ENCODE measurements at places on chromosomes 1 and 21.

DNA sequence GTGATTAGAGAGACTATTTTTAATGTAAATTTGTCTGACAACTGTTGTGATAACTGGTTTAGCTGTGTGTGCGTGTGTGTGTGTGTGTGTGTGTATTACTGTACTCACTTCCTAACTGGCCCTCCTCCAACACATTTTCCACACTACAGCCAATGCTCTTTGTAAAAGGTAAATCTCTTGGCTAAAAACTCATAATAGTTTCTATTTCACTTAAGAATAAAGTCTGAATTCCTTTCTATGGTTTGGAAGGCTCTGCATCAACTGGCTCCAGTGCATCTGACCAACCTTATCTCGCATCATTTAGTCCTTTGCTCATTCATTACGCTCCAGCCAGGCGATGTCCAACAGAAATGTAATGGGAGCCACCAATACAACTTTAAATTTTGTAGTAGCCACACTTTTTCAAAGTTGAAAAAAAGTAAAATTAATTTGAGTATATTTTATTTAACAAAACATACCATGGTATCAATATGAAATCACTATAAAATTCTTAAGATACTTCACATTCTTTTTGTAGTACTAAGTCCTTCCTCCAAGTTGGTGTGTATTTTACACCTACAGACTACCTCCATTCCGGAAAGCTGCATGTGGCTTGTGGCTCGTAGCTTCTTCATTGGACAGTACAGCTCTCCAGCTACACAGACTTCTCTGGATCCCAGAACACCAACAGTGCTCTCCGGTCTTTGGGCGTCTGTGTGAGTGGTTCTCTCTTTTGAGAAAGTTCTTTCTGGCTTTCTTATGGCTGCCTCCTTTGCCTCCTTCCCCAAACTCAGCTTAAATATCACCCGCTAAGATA is 68.9 kb downstream of the NRIP1 start:
- no peak for DNase-seq

DNA sequence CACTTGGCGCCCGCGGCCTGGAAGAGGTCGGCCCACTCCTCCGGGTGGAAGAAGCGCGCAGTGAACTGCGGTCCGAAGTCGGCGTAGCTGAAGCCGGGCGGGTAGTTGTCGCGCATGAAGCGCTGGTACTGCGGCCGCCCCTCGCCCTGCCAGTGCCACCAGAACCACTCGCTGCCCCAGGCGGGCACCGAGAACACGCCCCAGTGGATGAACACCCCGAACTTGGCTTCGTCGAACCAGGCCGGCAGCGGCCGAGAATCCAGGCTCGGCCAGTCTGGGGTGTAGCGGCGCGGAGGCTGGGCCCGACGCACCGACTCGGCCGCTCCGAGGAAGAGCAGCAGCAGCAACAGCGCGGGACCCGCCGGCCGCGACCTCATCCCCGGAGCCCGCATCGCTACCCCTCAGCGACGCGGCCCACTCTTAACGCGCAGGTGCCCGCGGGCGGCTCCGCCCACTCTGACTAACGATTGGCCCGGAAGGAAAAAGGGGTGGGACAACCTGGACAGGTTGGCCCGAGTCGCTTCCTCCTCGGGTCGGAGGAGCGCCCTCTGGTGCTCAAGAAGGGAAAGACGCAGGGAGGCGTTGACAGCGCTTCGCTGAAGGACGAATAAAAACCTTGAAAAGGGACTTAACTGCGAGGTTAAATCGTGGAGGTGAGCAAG is at the start of gene FUCA1:
FUCA1 (minus strand) TSS at position 396 of the 662 bp plus-strand sequence; CDS start at position 392, 4 bp downstream.
- peak; percentile 96 for DNase-seq

GRCh38 chr1:236035681-236036101 is 29.2 kb downstream of the NID1 start:
- no peak for DNase-seq

DNA sequence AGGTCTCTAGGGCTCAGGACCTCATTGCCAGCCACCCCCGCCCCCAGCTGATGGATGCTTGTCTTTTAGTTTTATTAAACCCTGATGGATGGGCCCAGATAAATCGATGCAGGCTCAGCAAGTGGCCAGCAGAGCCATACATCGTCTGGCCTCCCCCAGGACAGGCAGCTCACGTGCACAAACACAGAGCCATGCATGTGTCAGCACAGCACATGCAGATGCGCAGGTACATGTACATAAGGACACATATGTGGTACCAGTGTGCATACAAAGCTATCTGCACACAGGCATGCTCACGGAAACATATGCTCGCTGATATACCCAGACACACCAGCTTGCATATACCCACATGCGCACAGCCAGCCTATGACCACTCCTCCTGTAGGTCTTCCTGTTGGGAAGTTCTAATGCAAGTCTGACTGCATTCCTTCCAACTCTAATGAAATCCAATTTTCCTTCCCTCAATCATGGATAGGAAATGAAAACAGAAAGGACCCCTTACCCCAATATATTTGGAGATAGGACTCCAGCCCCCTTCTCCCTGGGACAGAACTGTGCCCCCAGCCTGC is 897 bp downstream of the COL16A1 start:
- DNase-seq, result no peak

- DNase-seq, result no peak
Observed at GRCh38 chr1:175480343-175480822, 263.0 kb downstream of the TNR start.

GRCh38 chr1:90854397-90854924 is 137.4 kb upstream of the BARHL2 start:
- DNase-seq, result no peak

GRCh38 chr1:3563125-3563524 is 48.2 kb downstream of the MEGF6 start:
- DNase-seq, result no peak

DNA sequence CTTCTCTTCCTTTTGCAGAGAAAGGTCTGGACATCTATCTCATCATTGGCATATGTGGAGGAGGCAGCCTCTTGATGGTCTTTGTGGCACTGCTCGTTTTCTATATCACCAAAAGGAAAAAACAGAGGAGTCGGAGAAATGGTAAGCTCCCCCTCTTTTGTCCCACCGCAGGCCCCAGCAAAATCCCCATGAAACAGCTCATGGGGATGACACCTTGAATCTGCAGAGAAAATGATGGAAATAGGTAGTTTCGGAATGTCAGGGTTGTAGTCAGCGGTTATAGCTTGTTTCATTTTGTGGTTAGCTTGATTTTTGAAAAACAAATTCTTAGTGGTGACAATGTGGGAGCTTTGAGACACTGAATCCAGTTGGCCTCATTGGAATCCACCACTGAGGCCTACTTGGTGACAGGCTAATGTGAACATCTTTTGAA is 10.3 kb downstream of the CD2 start:
- DNase-seq, result no peak

DNA sequence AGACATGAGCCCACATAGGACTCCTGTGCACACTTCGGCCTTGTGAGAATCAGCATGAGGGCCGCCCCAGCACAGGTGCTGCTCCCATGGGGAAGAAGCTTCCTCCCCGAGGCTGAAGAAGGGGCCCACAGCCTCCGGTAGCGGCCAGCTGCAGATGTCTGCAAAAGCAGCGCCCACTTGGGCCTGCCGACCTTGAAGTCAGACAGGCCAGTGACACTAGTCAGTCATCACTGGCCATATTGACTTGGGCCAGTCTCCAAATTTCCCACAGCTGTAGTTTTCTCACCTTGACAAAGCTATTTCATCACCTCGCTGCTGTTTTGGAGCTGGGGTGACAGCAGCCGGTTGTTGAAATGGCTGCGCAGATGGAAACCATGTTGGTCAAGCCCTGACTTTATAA is 83.0 kb downstream of the RIPK4 start:
- DNase-seq, result no peak

GRCh38 chr1:25609921-25610320 is 6.7 kb upstream of the MAN1C1 start:
- no peak for DNase-seq

DNA sequence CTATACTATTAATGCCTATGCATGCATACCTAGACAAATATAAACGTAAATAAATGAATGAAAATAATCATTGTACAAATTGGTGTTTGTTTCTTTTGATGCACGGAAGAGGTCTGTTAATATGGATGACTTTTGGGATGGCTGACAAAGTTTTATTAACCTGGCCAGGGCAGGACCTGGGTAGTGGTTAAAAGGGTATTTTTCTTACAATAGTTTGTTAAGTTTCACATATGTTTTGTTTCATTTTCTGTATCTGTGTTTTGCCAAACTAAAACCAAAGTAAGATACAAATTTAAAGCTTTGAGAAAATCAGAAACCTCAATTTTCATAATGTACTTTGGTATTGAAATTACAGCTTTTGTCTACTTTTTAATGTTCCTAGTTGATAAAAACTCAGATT is 222.7 kb upstream of the OLFM3 start:
- DNase-seq, result no peak

GRCh38 chr1:2602311-2602835 is 15.8 kb downstream of the PRXL2B start:
- DNase-seq, result peak; percentile 39

- DNase-seq, result no peak
Observed at GRCh38 chr1:14539953-14540563, 58.4 kb upstream of the KAZN start.

DNA sequence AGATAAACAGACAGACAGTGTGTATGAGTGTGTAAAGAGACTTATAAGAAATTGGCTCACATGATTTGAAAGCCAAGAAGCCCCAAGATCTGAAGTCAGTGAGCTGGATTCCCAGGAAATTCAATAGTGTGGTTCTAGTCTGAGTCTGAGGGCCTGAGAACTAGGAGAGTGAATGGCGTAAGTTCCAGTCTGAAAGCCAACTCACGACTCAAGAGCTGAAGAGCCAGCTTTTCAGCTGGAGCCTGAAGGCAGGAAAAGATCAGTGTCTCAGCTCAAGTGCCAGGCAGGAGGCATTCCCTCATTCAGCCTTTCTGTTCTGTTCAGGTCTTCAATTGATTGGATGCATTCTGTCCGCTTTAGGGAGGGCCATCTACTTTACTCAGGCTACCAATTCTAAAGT is 257.2 kb downstream of the PLPP3 start:
- no peak for DNase-seq

DNA sequence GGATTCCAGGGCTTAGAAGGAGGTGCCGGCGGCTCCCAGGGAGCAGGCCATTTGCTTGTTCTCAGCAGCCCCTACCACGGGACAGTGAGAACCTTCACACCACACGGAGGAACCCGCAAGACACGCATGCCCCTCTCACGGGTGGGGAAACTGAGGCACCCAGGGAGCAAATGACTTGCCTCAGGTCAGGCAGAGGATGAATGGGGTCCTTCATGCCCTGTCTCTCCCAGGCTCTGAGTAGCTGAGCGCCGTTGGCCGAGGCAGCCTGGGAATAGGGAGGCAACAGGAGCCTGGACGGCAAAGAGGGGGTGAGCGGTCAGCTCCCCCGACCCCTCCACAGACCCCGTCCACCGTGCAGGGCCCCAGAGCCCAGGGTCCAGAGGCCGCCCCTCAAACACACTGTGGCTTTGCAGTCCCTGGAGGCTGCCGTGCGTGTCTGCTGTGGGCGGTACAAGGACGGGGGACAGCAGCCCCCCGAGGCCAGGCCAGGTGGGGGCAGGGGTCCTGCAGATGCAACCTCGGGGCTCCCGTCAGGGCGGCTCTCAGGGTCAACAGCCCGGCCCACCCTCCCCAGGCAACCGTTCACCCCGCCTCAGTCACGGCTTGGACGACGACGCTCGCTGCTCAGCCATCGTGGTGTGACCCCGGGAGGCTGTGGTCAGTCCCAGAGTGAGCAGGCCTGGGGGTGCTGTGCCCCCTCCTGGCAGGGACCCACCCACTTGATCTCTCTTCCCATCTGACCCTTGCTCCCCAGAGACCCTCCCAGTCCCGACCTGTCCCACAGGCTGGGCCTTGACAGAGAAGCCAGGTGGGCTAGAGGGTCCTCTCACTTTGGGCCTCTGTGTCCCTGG is 15.8 kb upstream of the COL6A2 start:
- DNase-seq, result no peak

- no peak for DNase-seq
Observed at GRCh38 chr1:151990856-151991198, 2.8 kb downstream of the S100A10 start.

- peak; percentile 16 for DNase-seq
Observed at GRCh38 chr1:24558902-24559791, 3.3 kb downstream of the NCMAP start.

DNA sequence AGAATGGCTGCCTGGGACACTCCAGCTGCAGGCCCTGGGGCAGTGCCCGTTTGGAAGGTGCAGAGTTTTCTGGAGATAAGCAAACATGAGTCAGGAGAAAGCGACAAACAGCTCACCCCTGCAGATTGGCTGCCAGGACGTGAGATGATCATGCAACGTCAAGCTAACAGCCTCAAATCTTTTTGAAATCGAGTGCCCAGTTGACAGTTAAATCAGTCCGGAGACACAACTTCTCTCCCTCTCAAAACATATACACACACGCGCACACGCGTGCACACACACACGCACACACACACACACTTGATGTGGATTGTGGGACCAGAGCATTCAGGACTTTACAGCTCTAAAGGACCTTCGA is 49.4 kb downstream of the TENT5C start:
- no peak for DNase-seq

- no peak for DNase-seq
Observed at GRCh38 chr1:24875257-24875656, 54.8 kb downstream of the RUNX3 start.

DNA sequence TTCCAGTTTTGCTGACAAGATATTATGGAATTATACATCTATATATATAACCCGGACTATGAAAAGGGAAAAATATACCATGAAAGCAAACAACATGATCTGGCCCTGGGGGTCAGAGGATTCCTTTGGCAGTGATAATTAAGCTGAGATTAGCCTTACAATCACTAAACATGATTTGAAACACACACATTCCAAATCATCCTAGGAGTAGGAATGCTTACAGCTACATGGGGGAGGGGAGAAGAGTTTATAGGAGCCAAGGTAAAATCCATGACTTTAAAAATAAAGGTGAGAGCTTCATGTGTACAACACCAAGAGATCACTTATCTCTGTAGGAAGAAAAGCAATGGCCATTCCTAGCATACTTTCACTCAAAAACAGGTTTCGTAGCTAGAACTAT is 57.6 kb downstream of the AKT3 start:
- no peak for DNase-seq

DNA sequence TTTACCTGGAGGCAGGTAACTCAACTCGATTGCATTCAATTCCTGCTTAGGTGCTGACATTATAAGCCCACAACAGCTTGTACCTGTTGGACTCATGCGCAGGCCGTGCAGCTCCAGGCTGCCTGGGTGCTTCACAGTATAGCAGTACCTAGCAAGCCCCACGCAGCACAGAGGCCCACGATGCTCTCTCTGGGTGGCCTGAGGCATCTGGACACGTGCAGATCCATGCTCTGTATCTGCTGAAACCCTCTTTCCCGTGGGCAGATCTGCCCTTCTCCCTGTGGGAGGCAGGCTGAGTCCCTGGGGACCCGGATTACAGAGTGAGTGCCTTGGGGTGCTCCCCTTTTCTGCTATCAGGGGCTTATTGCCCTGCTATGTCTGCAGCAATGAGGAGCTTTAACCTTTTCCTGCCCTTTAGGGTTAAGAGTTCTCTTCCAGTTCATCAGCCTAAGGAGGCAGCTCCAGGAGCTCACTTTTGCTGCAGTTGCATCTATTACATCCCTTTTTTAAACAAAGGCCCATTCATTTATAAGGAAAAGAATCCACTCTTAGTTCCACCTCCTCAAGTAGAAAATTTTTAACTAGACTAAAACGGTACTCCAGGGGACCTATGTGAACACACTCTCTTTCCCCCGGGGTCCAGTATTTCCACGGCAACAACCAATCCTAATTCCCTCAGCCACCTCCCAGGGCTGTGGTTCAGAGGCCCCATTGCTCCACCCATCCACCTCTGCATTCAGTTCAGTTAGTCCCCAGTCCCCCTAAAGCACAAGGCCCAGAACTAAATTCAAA is 19.3 kb downstream of the ITPKB start:
- no peak for DNase-seq

GRCh38 chr1:207130252-207131036 is 26.4 kb downstream of the C4BPA start:
- DNase-seq, result no peak

GRCh38 chr1:56175211-56175610 is 404.2 kb downstream of the PLPP3 start:
- DNase-seq, result no peak
